NCI-H1694 (cell line): ENCODE measurements at places on chromosomes 7 and 10.

GRCh38 chr10:120600871-120601649 lies 144.0 kb downstream of the PLPP4 start:
- DNase-seq = no peak

GRCh38 chr7:44134943-44135628 lies 6.0 kb downstream of the MYL7 start:
- DNase-seq = no peak

- DNase-seq = no peak
Measured at GRCh38 chr10:22795546-22795945, 81.2 kb upstream of the PIP4K2A start.

DNA sequence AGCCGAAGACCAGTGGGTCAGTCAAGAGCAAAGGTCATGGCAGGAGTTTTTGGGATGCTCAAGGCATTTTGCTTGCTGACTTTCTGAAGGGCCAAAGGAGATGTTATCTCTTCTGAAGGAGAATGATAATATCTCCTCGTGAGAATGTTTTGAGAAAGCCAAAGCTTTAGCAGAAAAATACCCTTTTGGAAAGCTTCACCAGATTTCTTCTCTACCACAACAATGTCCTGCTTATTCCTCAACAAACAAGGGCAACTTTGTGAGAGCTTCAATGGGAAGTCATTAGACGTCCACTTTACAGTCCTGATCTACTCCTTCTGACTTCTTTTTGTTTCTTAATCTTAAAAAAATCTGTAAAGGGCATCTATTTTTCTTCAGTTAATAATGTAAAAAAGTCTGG lies 132.8 kb upstream of the DNAJB12 start:
- DNase-seq = no peak

GRCh38 chr10:43698156-43698555 lies 49.5 kb upstream of the ZNF32 start:
- no peak for DNase-seq
